ENCODE measurements at places on chromosomes 3 and 15.

DNA sequence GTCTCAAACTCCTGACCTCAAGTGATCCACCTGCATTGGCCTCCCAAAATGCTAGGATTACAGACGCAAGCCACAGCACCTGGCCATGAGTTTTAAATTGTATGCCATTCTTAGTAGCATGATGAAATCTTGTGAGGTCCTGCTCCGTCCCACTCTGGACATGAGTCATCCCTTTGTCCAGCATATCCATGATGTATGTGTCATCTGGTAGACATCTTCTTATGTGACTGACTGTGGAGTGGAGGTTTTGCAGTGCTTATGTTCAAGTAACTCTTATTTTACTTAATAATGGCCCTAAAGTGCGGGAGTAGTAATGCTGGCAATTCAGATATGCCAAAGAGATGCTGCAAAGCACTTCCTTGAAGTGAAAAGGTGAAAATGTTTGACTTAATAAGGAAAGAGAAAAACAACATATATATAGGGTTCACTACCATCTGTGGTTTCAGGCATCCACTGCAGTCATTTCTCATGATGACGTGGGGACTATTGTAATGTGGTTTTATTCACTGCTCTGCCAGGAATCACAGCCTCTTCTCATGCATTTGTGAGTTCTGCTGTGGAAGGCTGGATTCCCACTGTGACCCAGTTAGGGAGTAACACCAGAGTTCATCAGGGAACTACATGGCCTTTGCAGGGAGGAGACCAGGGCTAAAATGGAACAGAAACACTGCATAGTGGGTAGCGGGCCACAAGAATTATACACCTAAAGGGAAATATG is 204.6 kb upstream of the STRIT1 start:
- DNase-seq = no peak

GRCh38 chr15:91965501-91966193 is 112.1 kb downstream of the SLCO3A1 start:
- peak; percentile 46 for DNase-seq

- DNase-seq = peak; percentile 25
These were observed 17.8 kb upstream of the MCCC1 start for GRCh38 chr3:183117056-183117455.

DNA sequence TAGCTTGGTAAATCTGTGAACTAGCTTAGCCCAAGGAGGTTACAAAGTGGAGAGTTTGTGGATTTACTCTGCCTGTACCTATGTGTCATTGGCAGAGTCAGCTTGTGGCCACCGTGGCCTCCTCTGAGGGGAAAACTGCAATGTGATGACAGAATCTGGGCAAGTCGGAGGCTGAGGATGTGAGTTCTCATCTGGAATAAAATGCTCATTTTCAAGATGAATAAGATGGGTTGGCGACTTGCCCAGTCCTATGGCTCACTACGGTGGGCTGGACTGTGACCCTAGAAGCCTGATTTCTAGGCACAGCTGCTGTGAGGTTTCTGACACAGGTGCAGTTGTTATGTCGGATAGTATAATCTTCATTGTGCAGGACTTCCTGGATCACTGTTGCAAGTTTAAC is 83.7 kb downstream of the ETV5 start:
- DNase-seq = no peak

GRCh38 chr15:93093765-93094164 is 4.8 kb upstream of the RGMA start:
- no peak for DNase-seq

GRCh38 chr15:65008983-65009382 is 19.3 kb upstream of the SPG21 start:
- no peak for DNase-seq

DNA sequence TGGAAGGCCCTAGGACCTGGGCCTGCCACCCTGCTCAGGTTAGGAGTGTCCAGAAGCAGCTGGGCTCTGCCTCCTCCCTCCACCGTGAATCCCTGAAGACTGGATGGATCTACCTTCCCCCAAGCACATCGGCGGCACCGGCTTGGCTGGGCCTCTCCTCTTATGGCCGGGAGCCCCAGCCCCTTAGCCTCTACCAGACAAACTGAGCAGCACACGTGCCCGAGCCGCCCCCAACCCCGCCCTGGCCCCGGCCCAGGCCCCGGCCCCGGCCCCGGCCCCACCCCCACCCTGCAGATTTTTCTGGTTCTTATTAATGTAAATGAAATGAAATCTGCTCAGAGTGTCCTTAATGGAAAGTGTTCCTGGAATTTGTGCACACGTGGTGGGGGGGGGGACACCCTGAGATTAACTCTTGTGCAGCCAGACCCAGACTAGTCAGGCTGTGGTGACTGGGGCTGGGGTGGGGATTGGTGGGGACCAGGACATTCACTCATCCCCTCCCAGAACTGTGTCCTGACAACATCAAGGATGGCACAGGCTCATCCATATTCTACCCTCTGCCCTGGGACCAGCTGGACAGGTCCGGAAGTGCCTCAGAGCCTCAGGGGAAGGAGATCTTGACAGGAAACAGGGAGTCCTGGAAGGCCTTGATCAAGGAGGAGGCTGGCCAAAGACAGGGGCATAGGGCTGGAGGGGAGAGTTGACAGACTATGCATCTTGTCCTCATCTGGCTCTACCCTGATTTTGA is 30.9 kb upstream of the SEMA3F start:
- DNase-seq = no peak

DNA sequence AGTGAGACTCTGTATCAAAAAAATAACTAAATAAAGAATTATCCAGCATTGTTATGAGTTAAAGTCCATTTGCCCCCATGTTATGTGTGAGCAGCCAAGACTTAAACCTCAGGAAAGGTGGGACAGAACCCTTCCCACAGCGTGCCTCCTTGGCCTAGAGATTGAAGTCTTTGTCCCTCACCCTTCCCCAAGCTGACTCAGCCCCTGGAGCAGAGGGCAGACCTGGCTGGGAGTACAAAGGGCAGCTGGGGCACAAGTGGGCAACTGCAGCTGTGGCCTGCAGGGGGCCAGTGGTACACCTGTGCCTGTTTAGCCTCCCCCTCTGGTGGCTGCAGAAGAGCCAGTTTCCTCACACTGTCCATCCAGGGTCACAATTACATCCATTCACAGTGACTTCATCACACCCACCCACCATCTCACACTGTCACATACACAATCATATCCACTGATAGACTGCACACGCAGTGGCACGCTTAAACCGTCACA is 940 bp upstream of the ACY1 start:
- DNase-seq = peak; percentile 71

GRCh38 chr3:124230998-124231397 is 239.1 kb upstream of the ROPN1 start:
- no peak for DNase-seq

DNA sequence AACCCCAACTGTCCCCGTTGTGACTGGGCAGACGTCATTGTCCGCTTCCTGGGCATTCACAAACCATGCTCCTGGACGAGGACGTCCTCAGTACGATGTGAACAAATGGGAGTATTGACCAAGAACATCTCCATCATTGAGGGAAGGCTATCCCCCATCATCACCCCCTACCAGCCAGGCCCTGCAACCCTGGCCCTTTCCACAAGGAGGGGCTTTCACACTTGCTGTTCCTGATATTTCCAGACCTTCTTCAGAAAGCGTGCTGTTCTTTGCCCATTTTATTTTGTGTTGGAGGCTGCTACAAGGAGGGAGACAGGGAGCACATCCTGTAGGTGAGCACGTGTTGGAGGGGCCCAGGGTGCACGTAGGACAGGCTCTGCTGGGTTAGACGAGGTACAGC is 277.0 kb upstream of the LRRC3B start:
- DNase-seq = no peak

GRCh38 chr3:136714020-136714419 is 38.2 kb downstream of the STAG1 start:
- no peak for DNase-seq

- DNase-seq = peak; percentile 71
These were observed 59.2 kb upstream of the FAM174B start for GRCh38 chr15:92714477-92715401.

DNA sequence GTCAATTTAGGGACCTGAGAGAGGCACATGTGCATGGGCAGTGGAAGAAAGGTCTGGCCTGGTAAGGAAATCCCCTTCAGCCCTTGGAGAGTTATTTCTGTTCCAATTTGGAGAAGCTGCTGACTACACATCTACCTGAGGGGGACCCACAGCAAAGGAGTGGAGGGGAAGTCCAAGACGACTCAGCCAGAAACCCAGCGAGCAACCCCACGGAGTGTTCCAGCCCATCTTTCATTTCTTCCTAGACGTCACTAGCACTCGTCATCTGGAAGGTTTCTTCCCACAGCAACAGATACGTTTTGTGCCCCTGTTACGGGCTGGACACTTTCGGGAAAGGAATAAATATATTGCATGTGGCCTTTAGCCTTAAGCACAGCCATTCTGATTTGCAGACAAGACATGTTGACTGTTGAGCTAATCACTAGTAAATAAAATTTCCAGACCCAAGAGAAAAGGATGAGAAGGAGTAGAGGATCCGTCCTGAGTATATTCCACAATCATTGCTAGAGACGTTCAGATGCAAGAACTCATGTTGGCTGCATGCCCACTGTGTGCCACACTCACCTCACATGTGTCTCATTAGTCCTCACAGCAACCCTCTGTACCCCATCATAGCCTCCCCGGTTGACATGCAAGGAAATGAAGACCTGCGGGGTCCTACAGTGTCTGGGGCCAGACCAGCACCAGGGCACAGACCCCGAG is 7.8 kb upstream of the FAM174B start:
- DNase-seq = no peak

GRCh38 chr3:42547401-42547945 is 34.3 kb downstream of the SEC22C start:
- peak; percentile 34 for DNase-seq

GRCh38 chr15:100790786-100791265 is 88.8 kb upstream of the ALDH1A3 start:
- DNase-seq = no peak

DNA sequence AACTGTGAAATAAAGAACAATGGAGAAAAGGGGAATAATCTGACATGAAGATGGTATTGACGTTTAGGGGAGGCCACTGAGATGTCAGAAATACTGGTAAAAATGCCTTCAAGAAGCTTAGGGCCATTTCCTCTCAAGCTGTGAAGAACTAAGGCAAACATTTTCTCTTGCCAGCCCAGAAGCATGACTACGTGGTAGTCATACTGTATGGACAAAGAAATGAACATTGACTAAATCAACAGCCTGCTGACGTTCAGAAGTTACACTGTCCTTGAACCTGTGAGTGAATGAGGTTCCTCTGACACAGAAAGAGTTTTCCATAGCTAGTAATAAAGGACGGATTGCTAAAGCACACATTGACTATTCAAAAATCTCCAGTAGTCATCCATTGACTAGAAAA is 121.0 kb downstream of the P3H2 start:
- no peak for DNase-seq

DNA sequence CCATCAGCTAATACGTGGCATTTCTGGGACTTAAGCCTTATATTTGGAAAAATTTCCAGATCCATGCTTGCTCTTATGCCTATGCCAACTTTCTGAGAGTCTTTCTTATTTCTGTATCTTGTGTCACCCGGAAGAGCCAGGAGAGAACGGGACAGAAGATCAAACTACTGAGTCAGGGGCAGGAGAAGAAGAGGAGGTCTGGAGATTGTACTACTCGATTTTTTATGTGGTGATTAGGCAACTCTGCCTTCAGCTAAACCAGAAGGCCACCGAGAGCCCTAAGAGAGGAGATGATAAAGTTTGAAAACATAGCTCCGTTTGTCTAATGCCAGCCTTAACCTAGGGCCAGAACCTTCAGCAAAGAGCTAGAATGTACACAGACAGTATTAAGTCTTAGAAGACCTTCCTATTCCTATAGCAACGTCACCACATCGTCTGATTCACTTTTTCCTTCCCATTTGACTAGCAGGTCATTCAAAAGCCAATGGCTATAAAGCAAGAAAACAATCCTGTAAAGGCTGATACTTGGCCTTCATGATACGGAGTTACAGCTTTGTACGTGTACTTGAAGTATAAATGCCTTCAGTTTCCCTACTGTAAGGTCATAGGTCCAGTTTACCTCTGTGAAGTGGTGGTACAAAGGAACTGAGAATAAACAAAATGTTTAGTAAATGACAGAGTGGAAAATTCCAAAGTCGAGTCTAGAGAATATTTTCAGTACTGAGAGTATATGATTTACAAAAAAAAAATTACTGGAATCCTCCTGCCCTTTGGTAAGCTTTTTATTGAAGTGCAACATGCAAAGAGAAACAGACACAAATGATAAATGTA is 96.1 kb upstream of the ICE2 start:
- DNase-seq = no peak

DNA sequence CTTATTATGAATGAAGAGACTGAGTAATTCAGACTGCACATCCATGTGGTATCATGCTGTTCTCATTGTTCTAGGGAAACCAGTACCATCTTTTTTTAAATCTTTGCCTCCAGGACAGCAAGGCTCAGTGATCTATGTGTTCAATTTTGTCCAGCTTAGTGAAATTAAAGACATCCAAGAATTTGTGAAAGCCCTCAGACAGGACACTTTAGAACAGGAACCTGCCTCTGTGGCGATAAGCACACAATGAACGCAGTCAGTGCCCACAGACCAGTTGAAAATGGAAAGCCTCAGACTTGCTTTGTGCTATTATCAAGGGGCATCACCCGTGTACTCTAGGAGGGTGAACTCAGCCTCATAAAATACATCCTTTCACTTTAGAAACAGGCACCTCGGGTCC is 20.1 kb downstream of the EID1 start:
- DNase-seq = no peak

DNA sequence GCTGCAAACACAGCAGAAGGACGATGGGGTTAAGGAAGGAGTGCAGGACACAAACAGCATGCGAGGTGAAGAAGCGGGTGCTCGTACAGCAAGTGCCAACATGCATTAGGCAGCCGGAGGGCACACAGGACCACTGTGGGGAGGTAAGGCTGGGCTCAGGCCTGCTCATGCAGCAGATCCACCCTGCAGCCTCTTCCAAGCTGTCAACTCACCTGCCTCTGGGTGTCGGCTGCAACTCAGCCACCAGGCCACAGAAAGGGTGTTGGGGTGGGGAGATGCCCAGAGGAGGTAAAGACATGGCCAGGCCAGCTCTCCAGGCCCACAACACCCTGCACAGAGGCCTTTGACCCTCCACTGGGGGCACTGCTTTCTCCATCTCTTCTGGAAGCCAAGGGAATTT is 44.2 kb downstream of the TGM4 start:
- no peak for DNase-seq

DNA sequence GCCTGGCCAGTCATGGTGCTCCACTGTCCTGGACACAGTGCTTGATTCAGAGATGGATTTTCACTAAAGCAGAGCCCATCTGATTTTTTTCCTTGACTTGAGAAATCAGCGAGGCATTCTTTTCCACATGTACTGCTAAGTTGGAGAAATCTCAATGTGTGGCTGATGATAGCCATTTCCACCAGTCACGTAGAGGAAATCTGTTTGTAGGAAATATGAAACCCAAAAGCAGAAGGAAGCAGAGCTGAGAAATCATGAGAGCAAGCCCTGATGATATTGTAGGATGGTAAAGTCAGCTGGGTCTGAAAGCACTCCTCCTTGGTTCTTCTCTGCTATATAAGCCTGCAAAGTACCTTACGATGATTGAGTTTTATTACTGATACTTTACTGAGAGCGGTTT is 1233.4 kb downstream of the ROBO2 start:
- DNase-seq = no peak

- DNase-seq = no peak
These were observed 43.0 kb downstream of the CD200R1 start for GRCh38 chr3:112931736-112932521.

- no peak for DNase-seq
These were observed 27.1 kb upstream of the OSBPL11 start for GRCh38 chr3:125622381-125622791.
